ENCODE measurements at places on chromosomes 2 and 18.

- DNase-seq, result no peak
These were observed 108.3 kb downstream of the MTCL1 start for GRCh38 chr18:8813611-8814010.

DNA sequence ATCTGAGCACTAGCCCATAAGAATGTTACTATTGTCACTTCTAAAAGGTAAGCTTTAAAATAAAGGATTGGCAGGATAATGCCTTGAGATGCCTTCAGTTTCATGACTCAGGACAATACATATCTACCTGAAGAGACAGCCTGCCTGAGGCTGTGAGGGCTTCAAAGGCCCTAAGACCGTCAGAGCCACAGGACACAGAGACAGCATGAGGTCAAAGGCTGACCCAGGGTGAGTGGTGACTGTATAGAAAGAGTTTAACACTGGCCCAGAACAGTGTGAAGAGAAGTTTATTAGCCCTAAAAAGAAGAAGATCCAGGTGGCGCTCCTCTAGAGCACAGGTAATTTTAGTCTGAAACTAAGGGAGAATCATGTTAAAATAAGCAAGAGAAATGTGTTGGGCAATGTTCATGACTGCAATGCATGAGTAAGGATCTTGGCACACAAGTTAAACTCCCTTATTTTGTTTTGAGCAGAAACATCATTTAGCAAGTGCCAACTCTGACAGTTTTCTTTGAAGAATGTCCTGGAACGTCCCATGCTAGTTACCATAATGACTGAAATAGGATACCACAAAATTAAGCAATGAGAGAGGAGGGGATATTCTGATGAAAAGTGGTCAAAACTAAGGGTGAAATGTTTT, 78.1 kb upstream of the FAM110C start:
- no peak for DNase-seq

- peak; percentile 75 for DNase-seq
These were observed 12.3 kb downstream of the MALL start for GRCh38 chr2:110103061-110103961.

DNA sequence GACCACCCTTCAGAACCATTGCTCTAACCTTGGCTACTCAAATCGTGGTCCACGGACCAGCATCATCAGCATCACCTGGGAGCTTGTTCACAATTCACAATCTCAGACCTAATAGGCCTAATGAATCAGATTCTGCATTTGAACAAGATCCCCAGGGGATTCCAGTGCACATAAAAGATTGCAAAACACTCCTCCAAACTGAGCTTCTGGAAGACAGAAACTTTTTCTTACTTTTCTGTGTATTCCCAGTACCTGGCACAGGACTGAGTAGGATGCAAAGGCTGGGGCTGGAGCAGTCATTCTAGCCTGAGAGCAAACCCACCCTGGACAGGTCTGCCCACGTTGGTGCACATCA, 115.1 kb upstream of the COPS8 start:
- no peak for DNase-seq

DNA sequence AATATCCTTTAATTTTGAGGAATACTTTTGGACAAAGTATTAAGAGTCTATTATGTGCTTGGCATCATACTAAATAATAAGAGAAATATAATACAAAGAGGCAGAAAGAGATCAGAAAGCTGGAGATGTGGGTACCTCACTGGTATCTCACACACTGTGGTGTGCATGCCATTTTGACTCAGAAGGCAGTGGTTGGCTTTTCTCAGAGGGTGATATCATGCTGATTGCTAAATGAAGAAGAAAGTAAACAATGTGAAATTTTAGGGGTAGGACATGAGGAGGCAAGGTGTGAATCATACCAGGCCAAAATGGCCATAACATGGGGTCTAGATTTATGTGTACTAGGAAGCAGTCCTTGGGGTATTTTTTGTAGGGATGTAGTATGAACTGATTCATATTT, 16.6 kb upstream of the SPOPL start:
- DNase-seq, result no peak

Data from left colon (tissue), 2 donors.